ENCODE measurements at places on chromosomes 13 and 19.

- ATAC-seq = no peak
Measured at GRCh38 chr19:33731881-33732280, 64.8 kb upstream of the KCTD15 start.

DNA sequence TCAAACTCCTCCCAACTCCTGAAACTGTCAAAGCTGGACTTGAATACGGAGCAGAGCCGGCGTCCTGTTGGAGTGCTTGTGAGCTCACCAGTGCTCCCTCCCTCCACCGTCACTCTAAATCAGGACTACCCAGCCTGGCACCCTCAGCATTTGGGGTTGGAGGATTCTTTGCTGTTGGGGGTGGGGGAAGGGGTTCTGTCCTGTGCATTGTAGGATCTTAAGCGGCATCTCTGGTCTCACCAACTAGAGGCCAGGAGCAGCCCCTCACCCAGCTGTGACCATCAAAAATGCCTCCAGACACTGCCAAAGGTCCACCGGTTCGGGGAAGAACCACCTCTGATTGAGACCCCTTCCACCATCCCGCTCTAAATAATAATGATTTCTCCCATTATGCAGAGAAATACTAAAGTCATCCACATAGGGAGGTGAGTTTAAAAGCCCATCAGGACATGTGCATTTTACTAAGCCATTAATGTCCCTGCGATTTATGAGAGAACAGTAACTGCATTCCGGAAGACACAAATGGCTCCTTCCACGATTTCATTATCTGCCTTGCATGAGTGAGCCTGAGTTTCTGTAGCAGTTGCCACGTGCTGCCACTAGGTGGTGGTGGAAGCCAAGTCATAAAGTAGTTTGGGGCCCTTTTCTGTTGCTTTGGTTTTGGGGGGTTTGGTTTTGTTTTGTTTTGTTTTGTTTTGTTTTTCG is 16.1 kb upstream of the USP29 start:
- peak; percentile 83 for ATAC-seq

DNA sequence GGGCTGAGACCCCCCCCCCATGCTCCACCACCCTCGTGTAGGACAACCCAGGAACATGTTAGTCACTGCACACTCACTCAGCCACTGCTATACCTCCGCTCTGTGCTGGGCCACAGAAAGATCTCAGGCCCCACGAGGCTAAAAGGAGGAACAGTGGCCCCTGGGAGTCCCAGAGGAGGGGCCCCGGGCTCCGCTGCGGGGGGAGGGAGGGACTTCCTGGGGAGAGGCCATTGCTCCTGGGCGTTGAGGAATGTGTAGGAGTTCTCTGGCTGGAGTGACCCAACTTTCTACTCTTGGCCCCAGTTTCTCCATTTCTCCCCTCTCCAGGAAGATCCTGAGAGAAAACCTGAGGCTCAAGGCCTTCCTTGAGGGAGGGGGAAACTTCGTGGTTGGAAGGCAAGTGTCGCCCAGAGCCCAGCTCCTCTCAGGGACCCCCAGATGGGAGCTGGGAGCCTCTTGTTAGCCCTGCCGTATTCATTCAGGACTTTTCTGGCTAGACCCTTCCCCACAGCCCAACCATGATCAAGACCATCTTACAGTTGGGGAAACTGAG is 13.6 kb downstream of the ONECUT3 start:
- no peak for ATAC-seq

DNA sequence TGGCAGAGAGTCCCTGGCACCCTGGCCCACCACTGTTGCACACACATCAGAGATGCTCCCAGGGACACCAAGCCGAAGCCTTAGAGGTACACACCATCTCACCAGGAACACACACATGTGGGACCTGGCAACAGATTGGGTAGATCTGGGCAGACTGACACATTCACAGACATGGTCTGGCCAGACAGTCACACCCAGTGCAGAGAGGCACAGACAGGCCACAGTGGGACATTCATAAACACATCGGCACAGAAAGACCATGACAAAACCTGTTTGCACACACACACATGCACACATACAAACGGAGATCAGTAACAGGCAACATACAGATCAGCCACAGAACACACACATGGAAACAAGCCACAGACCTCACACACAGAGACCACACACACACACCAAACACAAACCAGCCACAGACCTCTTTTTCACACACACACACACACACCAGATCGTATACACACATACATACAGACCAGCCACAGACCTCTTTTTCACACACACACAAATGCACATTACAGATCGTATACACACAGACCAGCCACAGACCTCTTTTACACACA is 6.3 kb upstream of the JUNB start:
- ATAC-seq = no peak

GRCh38 chr13:105410602-105411001 is 1124.9 kb downstream of the EFNB2 start:
- no peak for ATAC-seq

- ATAC-seq = no peak
Measured at GRCh38 chr19:7401694-7402093, 53.0 kb downstream of the ARHGEF18 start.

DNA sequence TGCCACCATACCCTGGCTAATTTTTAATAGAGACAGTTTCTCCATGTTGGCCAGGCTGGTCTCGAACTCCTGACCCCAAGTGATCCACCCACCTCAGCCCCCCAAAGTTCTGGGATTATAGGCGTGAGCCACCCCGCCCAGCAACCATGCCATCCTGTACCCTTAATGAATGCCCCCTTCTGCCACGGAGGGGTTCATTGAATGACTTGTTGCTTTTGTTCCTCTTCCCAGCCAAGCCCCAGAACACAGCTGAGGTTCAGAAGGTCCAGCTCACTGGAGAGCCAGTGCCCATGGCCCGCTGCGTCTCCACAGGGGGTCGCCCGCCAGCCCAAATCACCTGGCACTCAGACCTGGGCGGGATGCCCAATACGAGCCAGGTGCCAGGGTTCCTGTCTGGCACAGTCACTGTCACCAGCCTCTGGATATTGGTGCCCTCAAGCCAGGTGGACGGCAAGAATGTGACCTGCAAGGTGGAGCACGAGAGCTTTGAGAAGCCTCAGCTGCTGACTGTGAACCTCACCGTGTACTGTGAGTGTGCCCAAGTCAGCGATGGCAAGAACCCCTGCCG is 6.0 kb downstream of the PVR start:
- ATAC-seq = no peak

GRCh38 chr13:99399623-99399974 is 92.4 kb upstream of the GPR183 start:
- no peak for ATAC-seq

- ATAC-seq = no peak
Measured at GRCh38 chr13:40667622-40667978, 1.2 kb upstream of the FOXO1 start.

GRCh38 chr13:85074543-85075313 is 724.5 kb downstream of the SLITRK6 start:
- no peak for ATAC-seq

GRCh38 chr13:95335667-95336066 is 34.4 kb upstream of the ABCC4 start:
- ATAC-seq = no peak

DNA sequence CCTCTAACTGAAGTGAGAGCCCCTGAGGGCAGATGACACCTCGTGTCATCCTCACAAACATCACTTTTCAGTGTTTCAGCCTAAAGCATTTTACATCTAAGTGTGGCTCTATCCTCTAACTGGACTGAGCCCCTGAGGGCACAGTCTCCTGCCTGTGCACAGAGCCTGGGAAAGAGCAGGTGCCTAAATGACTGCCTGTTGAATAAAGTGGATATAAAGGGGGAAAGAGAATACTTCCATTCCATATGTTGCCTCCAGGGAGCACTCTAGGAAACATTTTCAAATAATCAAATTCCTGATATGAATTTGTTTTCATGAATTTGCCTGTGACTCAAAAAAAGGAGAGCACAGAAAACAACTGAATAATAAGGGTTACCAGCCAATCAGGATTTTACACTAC is 32.2 kb downstream of the CNMD start:
- ATAC-seq = no peak

DNA sequence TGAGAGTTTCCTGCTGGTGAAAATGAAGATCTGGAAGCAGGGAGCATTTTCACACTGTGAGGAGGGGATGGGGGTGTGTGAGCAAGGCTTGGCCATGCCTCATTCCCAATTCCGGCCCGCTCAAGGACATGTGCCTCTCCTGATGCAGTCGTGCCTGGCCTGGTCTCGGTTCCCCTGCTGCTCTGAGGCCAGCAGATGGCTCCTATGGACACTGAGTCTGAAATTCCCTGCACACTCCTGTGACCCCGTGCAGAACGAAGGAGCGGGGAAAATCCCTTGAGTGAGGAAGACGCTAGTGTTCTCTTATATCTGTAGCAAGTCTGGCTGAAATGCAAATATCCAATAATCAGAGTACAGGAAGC is 363 bp upstream of the ZNF763 start:
- ATAC-seq = peak; percentile 78

- ATAC-seq = no peak
Measured at GRCh38 chr13:95038949-95039348, 262.3 kb downstream of the ABCC4 start.

DNA sequence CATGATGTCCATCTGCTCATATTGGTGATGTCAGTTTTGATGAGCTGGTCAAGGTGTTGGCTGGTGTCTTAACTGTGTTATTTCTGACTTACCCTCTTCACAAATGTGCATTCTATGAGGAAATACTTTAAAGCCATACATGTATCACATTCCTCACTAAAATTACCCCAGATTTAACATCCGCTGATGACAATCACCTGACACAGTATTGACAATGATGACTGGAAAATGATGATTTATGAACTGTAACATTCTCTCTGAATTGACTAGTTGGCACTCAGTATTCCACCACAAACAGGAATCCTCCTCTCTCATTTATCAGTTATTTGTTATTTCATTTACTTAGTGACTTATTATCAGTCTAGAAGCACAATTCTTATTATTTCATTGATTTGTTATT is 117.3 kb downstream of the ITGBL1 start:
- ATAC-seq = no peak

DNA sequence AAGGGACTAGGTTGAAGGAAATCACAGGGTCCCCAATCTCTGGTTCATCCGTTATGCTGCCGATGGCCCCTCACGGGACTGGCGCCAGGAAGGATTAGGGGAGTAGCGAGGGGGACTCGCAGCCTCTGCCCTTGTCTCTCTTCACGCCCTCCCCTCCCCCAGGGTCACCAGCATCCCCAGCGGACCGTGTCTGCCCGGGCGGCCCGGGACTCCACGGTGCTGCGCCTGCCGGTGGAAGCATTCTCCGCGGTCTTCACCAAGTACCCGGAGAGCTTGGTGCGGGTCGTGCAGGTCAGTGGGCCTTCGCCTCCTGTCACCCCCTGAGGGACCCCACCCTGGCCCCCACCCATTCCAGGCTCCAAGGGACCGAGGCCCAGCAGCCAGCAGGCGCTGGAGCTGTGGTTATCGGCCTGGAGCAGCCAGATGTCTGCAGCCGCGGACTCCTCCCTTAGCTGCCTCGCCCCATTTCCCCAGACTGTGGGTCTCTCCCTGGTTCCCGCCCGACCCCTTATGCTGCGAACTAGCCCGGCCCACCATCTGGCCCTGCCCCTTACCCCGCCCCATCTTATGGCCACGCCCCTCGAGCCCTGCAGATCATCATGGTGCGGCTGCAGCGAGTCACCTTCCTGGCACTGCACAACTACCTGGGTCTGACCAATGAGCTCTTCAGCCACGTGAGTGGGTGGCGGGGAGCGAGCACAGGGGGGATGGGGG is 5.4 kb downstream of the PNPLA6 start:
- peak; percentile 85 for ATAC-seq

GRCh38 chr13:108812165-108812564 is 182.8 kb downstream of the MYO16 start:
- no peak for ATAC-seq

DNA sequence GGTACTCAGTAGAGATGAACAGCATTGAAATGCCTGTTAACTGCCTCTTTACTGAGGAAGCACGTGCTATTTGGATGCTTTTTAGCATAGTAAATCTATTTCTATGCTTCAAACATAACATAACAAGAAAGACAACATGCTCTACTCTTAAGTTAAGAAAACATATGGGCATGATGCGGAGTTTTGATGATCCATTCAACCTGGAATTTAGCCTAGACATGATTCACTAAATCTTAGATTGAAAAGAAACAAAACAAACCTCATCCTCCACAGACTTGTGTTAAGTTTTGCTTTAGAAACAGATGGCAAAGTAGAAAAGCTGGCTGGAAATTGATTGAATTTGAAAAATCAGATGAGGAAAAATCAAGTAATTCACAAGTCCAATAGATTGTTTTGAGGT is 593.8 kb downstream of the OLFM4 start:
- ATAC-seq = no peak

GRCh38 chr13:112127564-112128330 is 60.8 kb downstream of the SOX1 start:
- ATAC-seq = no peak

DNA sequence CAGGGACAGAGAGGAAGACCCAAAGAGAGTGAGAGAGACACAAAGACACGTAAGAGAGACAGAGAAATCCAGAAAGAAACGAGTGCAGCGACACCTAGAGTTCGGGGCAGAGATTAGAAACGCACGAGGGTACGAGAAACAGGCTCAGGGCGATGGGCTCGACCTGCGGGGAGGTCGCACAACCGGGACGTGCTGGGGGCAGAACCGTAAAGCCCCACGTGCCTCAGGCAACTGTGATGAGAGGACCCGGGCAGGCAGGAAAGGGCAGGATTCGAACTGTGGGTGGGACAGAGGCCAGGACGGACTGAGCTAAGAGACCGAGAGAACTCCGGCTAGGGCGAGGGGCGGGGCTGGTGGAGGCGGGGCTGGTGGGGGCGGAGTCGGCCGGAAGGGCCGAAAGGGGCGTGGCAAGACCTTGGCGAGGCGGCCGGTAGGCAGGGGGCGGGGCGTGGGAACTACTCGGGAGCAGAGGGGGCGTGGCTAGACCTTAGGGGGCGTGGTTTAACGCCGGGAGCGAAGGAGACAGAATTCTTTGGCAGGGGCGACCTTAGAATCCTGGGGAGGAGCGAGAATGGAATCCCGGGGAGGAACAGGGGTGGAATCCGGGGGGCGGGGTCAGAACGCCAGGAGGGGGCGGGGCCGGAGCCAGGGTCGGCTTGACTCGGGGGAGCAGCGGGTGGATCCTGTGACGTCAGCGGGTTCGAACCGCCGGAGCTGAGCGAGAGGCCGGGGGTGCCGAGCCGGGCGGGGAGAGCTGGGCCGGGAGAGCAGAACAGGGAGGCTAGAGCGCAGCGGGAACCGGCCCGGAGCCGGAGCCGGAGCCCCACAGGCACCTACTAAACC is at the start of gene NECTIN2:
TSS of gene NECTIN2 (plus strand) at position 686 of the 843 bp plus-strand sequence. CDS start 229 bp downstream, outside the sequence.
- peak; percentile 65 for ATAC-seq

- peak; percentile 81 for ATAC-seq
Measured at GRCh38 chr19:46661735-46662592, 982 bp upstream of the DACT3 start.

GRCh38 chr13:113041293-113041690 is 64.3 kb upstream of the F7 start:
- no peak for ATAC-seq

- no peak for ATAC-seq
Measured at GRCh38 chr13:73940098-73940497, 194.1 kb downstream of the KLF12 start.

GRCh38 chr19:51735759-51736449 is 12.1 kb upstream of the HAS1 start:
- ATAC-seq = no peak

GRCh38 chr19:31145007-31145406 is 204.2 kb downstream of the TSHZ3 start:
- ATAC-seq = no peak

GRCh38 chr19:46452186-46452585 is 19.2 kb downstream of the PNMA8A start:
- ATAC-seq = no peak

- no peak for ATAC-seq
Measured at GRCh38 chr13:111954661-111955411, 112.1 kb upstream of the SOX1 start.
